CD4-positive, alpha-beta T cell treated with Interleukin-4 for 4 hours (primary cell): ENCODE measurements at places on chromosomes 3 and 15.

GRCh38 chr3:42667523-42668412 is 14.3 kb downstream of the ZBTB47 start:
- DNase-seq = no peak

DNA sequence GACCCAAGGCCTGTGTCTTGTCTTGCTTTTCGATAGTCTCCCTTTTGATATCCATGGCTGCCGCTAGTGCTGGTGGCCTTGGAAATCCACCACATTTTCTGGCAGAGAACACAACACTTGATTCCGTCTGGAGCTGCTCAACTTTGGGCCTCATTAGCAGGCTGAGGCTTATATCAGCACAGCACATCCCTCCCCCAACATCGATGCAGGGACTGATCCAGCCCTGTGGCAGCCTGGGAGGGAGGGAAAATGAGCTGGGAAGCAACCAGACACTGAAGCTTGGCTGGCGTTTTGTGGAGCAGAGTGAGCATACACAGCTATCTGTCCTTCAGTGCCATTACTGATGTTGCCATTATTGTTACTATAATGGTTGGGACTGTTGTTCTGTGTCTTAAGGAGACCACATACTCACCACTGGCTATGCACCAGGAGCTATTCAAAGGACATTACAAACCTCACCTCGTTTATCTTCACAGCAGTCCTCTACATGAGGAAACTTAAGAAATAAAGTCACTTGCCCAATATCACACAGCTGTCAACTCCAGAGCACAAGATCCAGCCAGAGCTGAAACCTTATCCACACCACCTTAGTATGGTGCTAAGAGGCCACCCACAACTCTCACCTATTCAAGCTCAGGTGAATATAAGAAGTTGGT is 102.9 kb downstream of the SUCLG2 start:
- DNase-seq = no peak

DNA sequence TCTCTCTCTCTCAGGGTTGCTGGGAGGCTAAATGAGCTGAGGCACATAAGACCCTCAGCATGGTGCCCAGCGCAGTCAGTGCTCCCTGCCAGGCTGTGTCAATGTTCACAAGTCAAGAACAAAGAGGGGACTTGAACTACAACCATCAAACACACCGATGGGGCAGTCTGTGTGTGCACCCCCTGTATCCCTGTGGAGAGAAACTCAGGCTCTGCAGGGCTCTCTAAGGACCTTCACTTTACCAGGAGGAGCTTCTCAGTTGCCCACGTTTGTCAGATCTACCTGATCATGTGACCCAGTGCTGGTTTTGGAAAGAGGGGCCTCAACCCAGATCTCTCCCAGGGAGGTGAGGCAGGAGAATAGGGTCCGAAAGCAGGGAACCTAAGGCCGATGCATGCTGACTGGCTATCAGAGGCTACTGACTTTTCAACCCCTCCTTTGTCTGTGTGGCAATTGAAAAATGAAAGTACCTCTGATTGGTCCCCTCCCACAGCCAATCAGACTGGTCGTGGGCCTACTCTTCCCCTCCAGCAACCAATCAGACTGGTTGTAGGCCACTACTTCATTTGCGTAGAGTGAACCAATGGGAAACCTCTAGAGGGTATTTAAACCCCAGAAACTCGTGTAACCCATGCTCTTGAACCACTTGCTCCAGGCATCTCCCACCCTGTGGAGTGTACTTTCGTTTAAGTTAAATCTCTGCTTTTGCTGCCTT is 34.0 kb downstream of the RHCG start:
- DNase-seq = no peak

DNA sequence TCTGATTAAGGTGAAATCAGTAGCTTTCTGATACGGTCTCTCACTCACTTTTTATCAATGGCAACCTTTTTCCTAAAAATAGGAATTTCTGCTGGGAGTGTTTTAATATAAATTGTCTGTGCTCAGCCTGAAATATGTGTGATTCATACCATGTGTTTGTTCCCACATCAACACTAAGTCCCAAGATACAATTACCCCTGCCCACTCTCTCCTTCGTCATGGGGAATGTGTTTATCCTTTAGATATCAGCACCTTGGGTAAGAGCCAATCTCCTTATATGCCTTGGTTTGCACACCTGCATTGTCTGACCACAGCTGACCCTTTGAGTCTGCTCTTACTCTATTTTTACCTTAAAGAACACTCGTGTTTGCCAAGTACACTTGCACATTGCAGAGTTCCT is 356.4 kb downstream of the LPP start:
- DNase-seq = no peak

GRCh38 chr3:15769256-15769915 is 28.4 kb downstream of the ANKRD28 start:
- DNase-seq = no peak
